ENCODE measurements at places on chromosomes 2 and 18.

- DNase-seq, result no peak
These were observed 173.9 kb downstream of the ANAPC1 start for GRCh38 chr2:111710085-111710484.

- DNase-seq, result no peak
These were observed 16.0 kb downstream of the SLC20A1 start for GRCh38 chr2:112661656-112662305.

DNA sequence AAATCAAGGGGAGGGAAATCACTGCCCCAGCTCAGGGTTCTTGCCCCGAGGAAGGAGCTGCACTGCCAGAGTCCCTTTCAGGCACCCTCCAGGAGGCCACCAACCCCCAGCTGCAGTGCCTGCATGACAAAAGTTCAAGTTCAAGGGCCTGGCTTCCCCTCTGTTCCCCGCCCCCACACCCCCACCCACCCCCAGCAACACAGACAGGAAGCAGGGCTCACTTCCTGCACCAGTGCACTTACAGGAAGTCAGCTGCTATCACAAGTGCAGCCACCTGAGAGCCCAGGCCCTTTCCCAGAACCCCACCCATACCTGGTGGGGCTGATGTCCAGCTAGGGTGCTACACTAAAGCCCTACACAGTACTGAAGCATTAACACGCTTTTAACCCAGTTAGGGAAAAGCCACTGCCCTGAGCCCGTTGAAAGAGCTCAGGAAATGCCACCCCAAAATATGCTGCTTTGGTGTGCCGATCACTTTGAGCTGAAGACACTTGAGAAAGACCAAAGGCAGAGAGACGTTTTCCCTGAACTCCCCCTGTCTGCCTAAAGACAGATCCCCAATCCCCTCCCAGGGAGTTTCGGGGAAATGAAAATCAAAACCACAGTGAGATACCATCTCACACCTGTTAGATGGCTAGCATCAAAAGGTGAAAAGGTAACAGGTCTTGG lies 109.9 kb upstream of the CAB39 start:
- peak; percentile 83 for DNase-seq

DNA sequence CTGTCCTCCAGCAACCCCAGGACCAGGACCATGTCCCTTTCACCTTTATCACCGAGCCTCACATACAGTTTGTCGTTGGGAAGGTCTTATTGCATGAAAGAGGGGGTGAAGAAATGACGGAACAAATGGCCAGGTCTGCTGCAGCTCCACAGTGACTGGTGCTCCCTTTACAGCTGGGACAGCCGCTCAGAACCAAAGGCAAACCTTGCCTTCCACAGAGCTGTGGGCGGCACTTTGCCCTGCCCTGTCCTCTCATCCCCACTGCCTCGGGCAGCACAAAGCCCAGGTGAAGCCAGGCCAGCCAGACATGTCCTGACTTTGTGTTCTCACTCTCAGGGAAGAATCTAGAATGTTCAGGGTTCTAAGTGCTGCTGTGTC lies 961 bp downstream of the GPR55 start:
- DNase-seq, result no peak

- no peak for DNase-seq
These were observed 185.1 kb upstream of the SMAD7 start for GRCh38 chr18:49135877-49136276.

DNA sequence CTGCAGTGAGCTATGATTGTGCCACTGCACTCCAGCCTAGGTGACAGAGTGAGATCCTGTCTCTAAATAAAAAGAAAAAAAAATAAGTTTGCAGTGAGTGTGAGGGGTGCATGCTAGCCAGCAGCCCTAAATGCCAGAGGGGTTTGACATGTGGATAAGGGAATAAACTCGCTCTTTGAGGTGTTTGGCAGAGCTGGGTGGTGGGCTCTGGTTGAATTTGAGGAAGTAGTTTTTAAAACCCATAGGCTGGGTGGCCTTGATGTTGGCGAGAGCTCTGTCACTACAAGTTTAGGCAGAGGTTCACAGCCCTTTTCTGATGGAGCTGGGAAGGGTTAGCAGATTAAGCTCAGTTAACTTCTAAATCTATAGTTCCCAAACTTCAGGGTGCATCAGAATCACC lies 3.1 kb downstream of the ANXA4 start:
- DNase-seq, result no peak

DNA sequence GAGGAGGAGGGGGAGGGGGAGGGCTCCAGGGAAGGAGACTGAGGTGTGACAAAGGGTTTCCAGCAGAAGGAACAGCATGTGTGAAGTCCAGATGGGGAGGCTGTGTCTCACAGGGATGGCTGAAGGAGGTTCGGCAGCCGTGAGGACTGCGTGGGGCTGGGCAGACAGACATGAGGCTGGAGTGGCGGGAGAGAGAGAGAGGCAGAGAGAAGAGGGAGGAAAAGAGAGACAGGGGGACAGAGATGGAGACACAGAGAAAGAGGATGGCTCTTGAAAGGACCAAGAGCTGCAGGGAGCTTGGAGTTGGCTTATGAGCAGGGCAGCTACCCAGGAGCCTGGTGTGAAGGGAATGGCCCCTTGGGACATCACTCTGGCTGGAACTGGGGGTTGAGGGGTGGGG lies 138.9 kb upstream of the ASB18 start:
- no peak for DNase-seq

- no peak for DNase-seq
These were observed 104.7 kb upstream of the DSEL start for GRCh38 chr18:67621049-67621713.

- no peak for DNase-seq
These were observed 486.4 kb upstream of the SPRED2 start for GRCh38 chr2:65918760-65919187.

- peak; percentile 81 for DNase-seq
These were observed at the start of gene ZBTB14 for GRCh38 chr18:5295231-5295920. Gene ZBTB14, minus strand, starts transcription at chr18:5295726. Its CDS starts 2,480 bp downstream, at chr18:5293246.

- DNase-seq, result no peak
These were observed 18.2 kb downstream of the IGFBP2 start for GRCh38 chr2:216651351-216651881.

GRCh38 chr18:27656905-27657304 lies 471.8 kb upstream of the CHST9 start:
- no peak for DNase-seq

DNA sequence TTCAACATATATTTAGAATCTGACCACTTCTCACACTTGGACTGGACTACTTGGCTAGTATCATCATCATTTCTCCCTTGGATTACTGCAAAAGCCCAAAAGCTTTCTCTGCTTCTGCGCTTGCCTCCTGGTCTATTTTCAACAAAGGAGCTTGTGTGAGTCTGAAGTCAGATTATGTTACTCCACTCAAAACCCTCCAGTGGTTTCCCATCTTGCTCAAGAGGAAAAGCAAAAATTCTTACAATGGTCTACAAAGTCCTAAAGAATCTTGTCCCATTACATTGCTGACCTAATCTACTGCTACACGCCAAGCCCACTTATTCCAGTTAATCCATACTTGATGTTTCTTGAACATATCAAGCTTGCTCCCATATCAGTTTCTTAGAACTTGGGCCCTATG lies 9.6 kb downstream of the PREPL start:
- DNase-seq, result no peak

GRCh38 chr2:144718376-144718775 lies 198.5 kb upstream of the ZEB2 start:
- DNase-seq, result no peak

GRCh38 chr18:78739115-78739514 lies 240.5 kb upstream of the SALL3 start:
- DNase-seq, result no peak

GRCh38 chr18:59996370-59996966 lies 96.7 kb downstream of the PMAIP1 start:
- no peak for DNase-seq

- no peak for DNase-seq
These were observed 11.1 kb upstream of the HNRNPLL start for GRCh38 chr2:38613849-38614213.

GRCh38 chr2:26335231-26335630 lies 10.7 kb upstream of the SELENOI start:
- no peak for DNase-seq

GRCh38 chr2:16071039-16071864 lies 130.9 kb downstream of the MYCN start:
- DNase-seq, result no peak
